Lung (tissue), 17 donors: ENCODE measurements at places on chromosomes 3 and 15. TPM values are rescaled to one million over a fixed set of nuclear protein-coding genes. Genes with fewer than 3 reads are reported as not detected.
A peak's percentile ranks its signal among the peaks of the same experiment; 100 is the strongest.

KCNH8 gene
- 0.06 TPM for polyA plus RNA-seq

SPINK8 gene
- polyA plus RNA-seq, result not detected

- DNase-seq, result peak; percentile 27
Observed at GRCh38 chr3:22835041-22835440, 368.1 kb upstream of the UBE2E2 start.

UNC13C gene
- 0.05 TPM for polyA plus RNA-seq

- DNase-seq, result peak; percentile 84
Observed at GRCh38 chr15:69523010-69524001, 70.7 kb downstream of the RPLP1 start.

GRCh38 chr3:5098346-5098745 is 23.7 kb upstream of the ARL8B start:
- DNase-seq, result no peak

DNA sequence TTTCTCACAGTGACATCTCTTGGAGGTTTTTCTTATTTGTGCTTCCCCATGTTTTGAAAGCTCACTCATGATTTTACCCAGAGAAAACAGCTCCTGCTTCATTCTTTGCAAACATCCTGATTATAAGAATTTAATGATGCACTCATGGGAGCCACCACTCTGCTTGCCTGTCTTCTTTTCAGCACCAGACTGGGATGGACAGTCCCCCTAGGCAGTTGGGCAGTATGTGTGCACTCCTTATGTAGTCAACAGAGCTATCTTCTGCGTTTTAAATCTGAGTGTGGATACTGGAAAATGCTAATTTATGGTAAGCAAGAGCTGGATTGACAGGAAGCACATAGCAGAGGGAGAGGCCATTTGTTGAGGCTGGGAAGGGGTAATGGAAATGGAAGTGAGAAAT is 276.1 kb downstream of the AGBL1 start:
- DNase-seq, result peak; percentile 46

DNA sequence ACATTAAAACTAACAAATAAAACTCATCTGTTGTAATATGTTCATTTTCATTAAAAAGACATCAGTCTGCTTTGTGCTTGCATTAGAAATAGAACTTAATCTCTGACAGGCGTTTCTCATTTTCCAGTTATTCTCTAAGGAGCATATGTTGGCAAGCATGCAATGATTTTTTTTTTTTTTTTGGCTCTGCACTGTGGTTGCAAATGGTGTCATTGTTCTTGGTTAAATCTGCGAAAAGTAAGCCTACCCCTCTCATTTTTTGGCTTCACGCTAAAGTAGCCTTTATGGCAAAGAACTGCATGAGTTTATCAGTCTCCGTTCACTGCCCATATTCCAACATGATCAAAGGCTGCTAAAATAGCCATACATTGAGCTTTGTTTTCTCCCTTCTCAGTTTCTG is 403.2 kb downstream of the MECOM start:
- DNase-seq, result peak; percentile 83

SLC24A5 gene
- 0.10 TPM for polyA plus RNA-seq

GRCh38 chr3:127074900-127075360 is 92.0 kb downstream of the PLXNA1 start:
- peak; percentile 56 for DNase-seq
